GF-D8 (cell line): ENCODE measurements at places on chromosomes 16 and 17.

DNA sequence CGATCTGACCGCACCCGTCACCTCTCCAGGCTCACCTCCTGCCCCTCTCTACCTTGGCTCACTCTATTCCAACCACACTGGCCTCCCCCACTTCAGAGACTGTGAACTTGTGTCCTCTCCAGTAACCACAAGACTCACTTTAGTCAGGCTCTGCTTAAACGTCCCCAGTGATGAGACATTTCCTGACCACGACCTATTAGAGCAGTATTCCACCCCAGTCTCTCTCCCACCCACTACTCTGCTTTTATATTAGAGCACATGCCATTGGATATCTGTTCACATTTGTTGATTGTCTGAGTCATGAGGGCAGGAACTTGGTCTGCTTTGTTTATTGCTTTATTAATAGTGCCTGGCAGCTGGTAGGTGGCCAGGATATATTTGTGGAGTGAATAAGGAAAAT lies 20.1 kb downstream of the COX11 start:
- DNase-seq: no peak

DNA sequence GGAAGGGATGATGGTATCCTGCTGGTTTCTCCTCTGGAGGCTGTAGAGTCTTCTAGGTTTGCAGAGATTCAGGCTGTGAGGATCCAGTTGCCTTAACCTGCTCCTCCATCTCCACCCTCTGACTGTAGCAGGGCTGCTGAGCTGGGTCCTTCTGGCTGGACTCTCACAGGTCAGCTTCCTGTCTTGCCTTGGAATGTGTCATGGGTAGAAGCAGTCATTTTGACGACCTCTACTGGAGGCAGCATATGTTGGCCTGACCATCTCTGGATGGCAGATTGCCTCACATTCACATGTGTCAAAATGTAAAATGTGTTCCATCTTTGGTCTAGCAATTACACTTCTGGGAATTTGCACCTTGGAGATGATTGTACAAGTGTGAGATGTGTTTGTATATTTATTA lies 504.4 kb upstream of the EEF2KMT start:
- DNase-seq: no peak

DNA sequence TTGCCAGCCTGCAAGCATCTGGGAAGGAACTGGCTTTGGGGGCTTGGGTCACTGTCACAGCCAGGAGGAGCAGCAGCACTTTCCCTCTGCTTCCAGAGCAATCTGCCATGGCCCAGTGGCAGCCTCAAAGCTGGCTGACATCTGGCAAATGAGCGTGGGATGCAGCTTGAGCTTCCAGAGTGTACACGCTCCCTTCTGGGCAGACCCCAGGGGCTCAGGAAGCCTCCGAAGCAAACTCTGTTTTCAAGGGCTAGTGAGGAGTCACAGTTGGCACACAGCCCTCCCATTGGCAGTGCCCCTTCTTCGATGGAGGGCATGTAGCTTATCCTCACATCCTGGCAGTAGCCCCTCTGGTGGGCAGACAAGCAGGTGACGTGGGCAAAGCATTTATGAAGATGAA lies 249.6 kb downstream of the ENGASE start:
- no peak for DNase-seq

GRCh38 chr17:14605267-14605599 lies 304.4 kb downstream of the HS3ST3B1 start:
- DNase-seq: peak; percentile 79

DNA sequence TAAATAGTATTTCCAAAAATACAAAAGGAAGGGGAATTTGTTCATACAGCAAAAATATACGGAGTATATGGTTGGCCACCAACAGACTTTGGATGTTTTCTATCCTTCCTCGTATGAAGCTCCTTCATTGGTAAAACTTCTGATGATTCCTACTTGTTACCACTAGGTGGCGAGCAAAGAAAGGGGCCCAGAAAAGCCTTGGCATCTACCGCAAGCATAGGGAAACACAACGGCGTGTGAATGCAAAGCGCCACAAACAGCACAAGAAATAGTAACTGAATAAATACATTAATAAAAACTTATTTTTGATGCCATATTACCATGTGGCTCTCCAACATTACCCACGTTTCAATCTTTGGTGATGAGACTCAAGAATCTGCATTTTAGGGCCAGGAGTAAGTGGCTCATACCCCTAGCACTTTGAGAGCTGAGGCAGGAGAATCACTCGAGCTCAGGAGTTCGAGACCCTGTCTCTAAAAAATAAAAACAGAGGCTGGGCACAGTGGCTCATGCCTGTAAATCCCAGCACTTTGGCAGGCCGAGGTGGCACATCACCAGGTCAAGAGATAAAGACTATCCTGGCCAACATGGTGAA lies 34.5 kb downstream of the YWHAE start:
- peak; percentile 3 for DNase-seq

DNA sequence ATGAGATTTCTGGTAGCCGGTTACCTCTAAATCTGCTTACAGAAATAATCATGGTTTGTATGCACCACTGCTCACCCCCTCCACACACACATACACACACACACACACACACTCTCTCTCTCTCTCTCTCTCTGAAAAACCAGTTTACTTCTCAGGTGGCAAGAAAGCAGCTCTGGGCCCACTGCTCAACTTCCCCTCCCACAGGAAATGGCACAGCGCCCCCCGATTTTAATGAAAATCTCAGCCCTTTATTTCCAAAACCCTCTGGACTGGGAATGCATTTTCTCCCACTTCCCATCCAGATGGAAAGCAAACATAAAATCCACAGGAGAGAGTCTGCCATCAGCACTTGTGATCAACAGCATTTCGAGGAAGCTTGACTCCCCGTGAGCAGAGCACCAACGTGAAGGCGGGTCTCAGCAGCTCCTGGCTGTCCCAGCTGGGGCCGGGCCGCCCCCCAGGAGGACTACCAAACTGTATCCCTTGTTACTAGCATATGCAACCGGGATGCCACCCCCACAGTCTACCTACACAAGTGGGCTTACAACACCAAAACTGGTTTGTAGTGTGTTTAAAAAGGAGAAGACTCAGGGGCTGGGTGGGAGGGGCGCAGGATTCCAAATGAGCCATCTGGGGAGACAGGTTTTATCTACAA lies 121.1 kb downstream of the SLC39A11 start:
- DNase-seq: no peak

GRCh38 chr16:674968-675883 lies at the start of gene RHBDL1:
Gene RHBDL1 (plus strand): TSS chr16:675671. CDS start chr16:675791, 120 bp downstream.
- DNase-seq: no peak

GRCh38 chr16:85619101-85619891 lies 6.2 kb downstream of the GSE1 start:
- DNase-seq: no peak

GRCh38 chr16:73048292-73049080 lies 558 bp upstream of the ZFHX3 start:
- no peak for DNase-seq

- no peak for DNase-seq
Measured at GRCh38 chr17:66406701-66407644, 104.6 kb downstream of the PRKCA start.

DNA sequence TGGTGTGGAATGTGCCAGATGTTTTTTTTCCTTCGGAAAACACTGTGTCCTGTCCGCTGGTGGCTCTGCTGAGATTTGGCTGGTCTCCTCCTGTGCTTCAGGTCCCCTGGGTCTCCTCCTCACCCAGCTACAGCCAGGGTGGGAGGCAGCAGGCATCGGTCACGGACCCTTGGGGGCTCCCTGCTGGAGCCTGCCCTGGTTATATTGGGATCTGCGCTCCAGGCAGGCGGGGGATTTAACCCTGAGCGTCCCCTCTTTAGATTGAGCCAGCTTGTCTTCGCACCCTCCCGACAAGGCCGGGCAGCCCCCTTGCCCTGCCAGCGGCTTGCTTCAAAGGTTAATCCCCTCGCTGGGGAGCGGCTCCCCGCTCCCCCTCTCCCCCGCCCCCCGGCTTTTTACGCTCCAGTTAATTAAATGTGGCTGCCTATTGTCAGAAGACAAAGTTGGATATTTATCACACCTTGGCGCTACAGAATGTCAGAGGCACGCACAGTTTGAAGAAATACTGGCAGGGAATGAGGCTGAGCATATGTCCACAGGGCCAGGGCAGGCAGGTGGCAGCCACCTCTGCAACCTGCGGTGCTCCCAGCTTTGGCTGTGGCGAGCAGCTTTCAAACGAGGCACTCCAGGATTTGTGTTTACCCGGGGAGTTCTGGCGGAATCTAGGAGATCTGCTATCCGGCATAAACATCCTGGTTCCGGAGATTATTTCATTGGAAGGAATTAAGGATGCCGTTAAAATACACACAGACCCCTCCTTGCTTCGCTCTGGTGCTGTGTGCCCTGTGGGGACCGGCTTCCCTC lies 38.2 kb upstream of the GSE1 start:
- DNase-seq: no peak

DNA sequence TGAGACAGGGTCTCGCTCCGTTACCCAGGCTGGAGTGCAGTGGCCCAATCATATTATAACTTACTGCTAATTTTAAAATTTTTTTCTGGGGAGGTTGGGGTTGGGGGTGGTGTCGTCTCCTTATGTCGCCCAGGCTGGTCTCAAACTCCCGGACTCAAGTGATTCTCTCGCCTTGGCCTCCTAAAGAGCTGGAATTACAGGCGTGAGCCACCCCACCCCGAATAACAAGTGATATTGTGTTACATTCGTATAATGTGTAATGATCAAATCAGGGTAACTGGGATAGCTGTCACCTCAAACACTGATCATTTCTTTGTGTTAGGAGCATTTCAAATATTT lies 16.2 kb upstream of the KPNA2 start:
- no peak for DNase-seq

- no peak for DNase-seq
Measured at GRCh38 chr16:73840728-73841127, 455.9 kb upstream of the PSMD7 start.

- no peak for DNase-seq
Measured at GRCh38 chr17:75032720-75033280, 14.0 kb downstream of the ATP5PD start.
